ENCODE measurements at places on chromosomes 2 and 18. TPM values are rescaled to one million over a fixed set of nuclear protein-coding genes. Genes with fewer than 3 reads are reported as not detected.

DNA sequence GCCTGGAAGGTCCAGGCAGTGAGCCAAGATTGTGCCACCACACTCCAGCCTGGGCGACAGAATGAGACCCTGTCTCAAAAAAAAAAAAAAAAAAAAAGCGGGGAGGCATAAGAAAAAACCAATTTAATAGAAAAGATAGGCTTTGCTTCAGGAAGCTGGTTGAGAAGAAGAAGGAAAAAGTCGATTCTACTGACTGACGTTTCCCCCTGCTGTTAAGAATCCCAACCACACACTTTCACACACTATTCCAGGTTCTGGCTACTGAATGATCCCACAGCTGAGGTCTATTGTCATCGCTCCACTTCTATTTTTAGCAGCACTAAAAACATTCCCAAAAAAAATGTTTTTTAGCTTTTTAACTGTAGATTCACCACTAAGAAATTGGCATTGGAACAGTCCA, 6.7 kb upstream of the CHCHD5 start:
- DNase-seq, result no peak
- no peak overlapping the region for H3K27ac ChIP-seq
- no peaks in the 10 kb centered on the region for H3K4me1 ChIP-seq
- H3K27me3 ChIP-seq, result no peaks in the 10 kb centered on the region
- H3K4me3 ChIP-seq, result no peak overlapping the region

- DNase-seq, result no peak
- no peaks in the 10 kb centered on the region for H3K36me3 ChIP-seq
- H3K4me1 ChIP-seq, result peaks cover 7% of the 10 kb centered on the region
- no peak overlapping the region for H3K27ac ChIP-seq
- H3K27me3 ChIP-seq, result peaks cover 8% of the 10 kb centered on the region
Measured at GRCh38 chr2:26969077-26969844, 1.2 kb upstream of the MAPRE3 start.

Gene FBXO36
- total RNA-seq, result 0.74 TPM

DNA sequence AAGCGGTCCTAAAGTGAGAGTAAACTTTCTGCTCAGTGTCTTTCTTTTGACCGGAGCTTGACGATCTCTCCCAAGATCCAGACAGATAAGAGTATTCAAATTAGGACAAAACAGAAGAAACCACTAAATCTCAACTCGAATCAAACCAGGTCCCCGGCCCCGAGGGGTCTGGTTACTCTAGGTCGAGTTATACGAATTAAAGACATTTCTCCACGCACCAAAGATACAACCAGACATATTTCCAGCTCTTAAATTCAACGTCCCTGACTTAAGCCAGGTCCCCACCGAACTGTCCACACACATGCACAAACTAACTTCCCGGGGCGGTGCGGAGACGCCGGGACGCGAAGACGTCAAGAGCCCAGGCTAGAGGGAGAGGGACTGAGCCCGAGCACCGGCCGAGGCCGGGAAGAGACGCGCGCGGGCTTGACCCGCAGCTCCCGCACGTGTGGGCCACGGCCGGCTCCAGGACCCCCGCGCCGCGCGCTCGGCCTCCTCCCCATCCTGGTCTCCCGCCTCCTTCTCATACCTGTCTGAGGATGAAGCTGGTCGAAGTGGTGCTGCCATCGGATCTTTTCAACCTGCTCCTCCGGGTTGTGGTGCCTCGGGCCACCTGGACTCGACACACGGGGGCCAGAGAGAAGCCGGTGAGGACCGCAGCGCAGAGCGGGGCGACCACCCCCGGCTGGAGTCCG, 896 bp downstream of the CACNB4 start:
- DNase-seq, result no peak
- peaks cover 12% of the 10 kb centered on the region for H3K4me1 ChIP-seq
- peaks cover 28% of the 10 kb centered on the region for H3K27me3 ChIP-seq
- H3K36me3 ChIP-seq, result no peaks in the 10 kb centered on the region

Data from CD8-positive, alpha-beta memory T cell (primary cell).